ENCODE measurements at places on chromosomes 7 and 10.
A peak's percentile ranks its signal among the peaks of the same experiment; 100 is the strongest.

DNA sequence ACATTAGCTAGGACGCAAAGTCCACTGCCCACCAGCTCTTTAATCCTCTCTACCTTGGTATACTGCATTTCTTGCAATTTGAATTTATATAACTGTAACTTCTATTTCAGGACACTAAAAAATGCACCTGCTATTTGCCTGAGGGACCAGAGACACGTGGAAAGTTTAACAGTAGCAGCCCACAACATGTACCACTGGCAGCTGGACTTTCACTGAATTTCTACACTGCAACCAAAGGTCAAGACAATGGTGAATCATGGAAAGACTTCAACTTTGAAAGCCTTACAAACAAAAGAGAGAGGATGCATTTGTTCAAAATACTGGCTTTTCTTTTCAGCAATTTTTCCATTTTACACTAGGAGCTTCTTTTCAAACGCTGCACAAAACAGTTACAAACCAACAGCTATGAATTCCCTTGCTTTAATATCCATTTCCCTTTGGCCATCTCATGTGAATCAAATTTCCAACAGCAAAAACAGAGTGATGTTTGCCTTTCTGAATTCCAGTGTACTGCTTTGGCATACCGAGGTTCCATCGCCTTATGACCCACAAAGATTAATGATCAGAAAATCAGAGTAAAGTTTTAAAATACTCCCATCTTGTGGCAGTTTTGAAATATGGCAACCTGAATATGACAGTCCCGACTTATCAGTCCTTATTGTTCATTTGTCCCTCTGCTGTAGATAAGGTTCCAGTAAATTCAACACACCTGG lies 29.9 kb upstream of the HNRNPH3 start:
- peak; percentile 85 for DNase-seq

GRCh38 chr10:26044141-26044749 lies 110.2 kb downstream of the MYO3A start:
- peak; percentile 35 for DNase-seq

- DNase-seq = no peak
Measured at GRCh38 chr10:96413151-96413787, 54.5 kb upstream of the OPALIN start.

- DNase-seq = no peak
Measured at GRCh38 chr10:79443338-79444198, 1.9 kb downstream of the ZCCHC24 start.

GRCh38 chr10:133013463-133013862 lies 71.1 kb upstream of the CFAP46 start:
- DNase-seq = no peak
